ENCODE measurements at places on chromosomes 5 and 9.

DNA sequence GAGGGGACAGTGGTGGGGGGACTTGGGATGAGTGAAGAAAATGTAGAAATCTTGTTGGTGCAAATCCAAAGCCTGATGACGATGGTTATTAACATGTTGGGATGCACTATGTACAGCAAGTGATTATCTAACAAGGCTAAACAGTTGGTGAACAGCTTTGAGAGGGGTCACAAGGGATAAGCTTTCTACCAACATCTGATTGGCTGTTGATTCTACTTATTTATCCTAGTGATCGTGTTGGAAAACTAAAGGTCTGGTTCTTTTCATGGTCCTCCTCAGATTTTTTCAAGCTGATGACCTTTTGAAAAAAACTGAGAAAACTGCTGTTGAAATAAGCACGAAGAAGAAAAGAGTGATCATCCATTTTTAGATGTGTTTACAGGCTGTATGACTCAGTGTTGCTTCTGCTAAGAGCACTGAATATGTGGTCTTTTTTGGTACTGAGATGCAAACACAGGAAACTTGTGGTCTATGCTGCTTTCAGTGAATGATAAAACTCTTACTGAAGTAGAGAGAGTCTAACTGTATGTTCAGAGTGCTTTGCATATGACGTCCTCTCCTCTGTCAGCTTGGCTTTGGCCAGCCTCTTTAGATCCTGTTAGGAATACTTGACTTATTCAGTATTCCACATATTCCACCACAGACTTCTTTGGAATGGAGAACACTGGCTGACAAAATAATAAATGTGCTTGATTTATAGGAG, 174.8 kb downstream of the SLF1 start:
- peak; percentile 84 for DNase-seq

- DNase-seq = no peak
These were observed 281.7 kb upstream of the EFNA5 start for GRCh38 chr5:107952450-107952849.

GRCh38 chr9:117574099-117574498, 130.1 kb upstream of the TLR4 start:
- DNase-seq = no peak

DNA sequence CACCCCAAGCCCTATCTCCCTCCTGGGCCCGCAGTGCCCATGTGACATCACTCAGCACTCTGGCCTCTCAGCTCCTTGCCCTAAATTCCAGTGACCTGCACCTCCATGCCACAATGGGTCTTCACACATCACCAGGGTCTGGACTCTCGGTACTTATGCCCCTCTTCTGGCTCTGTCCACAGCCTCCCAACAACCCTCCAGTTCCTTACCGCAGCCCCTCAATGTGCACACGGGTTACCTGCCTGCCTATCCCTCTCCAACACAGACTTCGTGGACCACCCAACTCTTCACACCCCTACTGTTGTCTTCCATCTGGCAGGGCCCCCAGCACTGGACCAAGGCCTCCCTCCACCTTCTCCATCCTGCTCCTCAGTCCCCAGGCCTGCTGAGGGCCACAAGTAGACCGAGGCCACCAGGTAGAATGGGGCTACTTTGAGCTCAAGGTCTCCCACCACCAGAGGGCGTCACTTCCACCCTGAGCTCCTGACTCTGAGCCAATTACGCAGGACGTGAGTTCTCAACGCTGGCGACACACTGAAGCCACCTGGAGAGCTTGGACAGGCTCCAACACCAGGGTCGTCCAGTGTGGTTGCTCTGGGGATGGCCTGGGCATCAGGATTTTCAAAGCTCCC, 172.1 kb downstream of the GABBR2 start:
- DNase-seq = no peak

DNA sequence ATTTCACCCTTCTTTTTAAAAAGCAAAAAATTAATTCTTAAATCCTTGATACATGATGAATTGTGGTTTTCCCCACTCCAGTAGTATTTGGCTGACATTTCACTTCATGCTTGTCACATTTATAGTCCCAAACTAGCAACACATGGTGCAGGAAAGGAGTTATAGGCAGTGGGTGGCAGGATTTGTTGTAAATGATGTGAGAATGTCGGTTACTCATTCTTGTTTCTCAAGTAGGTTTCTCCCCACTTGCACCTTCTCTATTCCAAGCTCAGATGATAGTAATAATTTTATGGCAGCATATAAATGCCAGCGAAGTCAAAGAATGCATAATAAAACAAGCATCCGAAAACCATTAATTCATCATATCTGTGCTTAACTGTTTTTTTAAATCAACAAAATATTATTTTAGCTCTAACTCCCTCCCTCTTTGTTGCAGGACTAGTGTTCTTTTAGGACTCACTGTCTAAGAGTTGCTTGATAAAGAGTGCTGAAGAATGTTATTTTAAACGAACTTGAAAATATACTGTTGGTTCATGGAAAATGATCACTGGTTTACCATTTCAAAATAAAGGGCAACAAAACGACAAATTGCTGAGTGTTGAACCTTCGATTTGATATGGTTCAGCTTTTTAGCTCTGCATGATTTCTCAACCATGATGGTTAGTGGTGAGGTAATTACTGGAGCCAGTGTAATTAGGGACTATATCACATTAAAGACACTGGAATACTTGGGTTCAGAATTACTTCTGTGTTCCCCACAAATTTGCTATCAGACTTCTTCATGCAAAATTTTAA, 88.1 kb upstream of the ADAMTSL1 start:
- DNase-seq = peak; percentile 81

DNA sequence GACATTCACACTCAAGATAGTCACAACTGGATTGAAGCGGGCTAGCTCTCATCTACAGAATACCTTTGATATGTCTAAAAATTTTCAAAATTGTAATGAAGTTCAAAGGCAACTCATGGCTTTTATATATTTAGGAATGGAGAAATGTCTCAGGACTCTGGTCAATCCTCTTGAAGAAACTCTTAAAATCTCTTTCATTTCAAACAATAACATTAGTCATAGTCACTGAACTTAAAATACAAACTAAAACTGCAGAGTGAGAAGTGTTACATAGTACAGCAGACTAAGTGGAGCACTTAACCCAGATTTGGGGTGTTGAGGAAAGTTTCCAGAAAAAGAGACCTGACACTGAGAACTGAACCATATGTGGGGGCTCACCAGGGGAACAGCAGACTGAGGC, 20.7 kb downstream of the FANCC start:
- DNase-seq = no peak

DNA sequence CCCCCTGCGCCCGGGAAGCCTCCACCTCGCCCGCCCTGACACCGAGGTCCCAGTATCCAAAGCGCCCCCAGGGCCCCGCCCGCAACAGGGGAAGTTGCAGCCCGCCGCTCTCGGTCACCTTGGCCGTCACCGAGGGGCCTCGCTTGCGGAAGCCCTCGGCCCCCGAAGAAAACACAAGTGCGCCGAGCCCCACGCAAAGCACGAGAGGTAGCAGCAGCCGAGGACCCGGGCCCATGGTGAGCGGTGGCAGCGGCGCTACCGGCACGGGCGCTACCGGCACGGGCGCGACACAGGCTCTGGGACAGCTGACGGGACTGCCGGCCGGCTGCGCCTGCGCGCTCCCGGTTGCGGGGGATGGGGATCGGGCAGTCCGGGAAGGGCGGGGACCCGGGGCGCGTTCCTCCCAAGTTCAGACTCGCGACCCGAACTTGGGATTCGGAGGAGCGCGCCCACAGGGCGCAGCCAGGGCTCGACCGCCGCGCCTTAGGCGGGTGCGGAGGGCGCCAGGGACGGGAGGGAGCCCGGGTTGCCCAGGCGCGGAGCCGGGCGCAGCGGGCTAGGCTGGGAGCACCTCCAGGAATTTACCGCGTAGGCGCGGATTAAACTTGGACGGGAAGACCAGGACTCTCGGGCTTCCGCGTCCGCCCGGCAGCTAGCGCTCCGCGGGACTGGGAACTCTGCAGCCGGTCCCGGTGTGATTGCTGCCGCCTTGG, at the start of gene PPIC:
PPIC (minus strand) TSS at position 335 of the 713 bp plus-strand sequence; CDS start at position 235, 100 bp downstream.
- DNase-seq = peak; percentile 80

GRCh38 chr5:8577792-8578191, 708.8 kb downstream of the MTRR start:
- DNase-seq = no peak

DNA sequence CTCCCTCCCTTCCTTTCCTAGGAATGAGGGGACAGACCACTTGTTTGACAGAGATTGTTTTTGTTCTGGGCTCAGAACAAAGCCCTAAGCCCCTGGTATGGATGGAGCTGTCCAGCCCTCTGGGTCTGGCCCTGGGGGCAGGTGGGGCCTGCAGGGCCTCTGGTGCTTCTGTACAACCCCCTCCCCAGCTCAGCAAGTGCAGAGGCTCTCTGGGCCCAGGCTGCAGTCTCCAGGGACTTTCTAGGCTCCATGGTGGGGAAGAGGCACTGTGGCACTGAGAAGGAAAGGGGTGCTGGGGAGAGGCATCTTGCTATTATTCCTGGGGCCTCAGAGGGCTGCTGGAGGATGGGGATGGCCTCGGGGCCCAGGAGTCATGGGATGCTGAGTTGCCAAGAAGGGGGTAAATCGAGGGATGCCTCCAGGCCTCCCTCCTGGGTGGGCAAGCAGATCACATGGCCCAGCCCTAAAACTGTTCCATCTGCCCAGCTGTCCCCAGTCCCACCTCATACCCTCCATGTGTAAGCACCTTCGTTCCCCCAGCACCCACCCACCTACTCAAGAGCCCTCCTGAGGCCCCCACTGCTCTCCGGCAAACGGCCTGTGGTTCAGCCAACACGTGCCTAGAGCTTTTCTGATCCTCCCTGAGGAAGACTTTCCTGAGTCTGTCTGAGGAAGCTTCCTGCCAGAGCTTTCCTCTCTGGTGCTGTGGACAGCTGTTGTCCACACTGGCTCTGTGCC, 225.7 kb downstream of the CACNA1B start:
- no peak for DNase-seq

DNA sequence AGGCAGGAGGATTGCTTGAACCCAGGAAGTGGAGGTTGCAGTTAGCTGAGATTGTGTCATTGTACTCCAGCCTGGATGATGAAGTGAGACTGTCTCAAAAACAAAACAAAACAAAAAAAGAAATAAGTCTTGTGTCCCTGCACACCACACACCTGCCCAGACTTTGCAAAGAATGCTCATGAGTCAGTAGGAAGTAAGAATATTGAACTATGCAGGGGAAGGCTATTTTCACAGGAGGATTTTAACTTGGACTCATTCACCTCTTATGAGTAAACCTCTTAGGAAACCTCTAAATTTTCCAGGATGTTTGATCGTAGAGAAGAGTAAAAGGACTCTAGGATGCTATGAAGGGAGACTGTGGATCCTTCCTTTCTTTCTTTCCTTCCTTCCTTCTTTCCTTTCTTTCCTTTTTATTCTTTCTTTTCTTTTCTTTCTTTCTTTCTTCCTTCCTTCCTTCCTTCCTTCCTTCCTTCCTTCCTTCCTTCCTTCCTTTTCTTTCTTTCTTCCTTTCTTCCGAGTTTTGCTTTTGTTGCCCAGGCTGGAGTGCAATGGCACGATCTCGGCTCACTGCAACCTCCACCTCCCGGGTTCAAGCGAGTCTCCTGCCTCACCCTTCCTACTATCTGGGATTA, 96.7 kb upstream of the CLINT1 start:
- DNase-seq = no peak

DNA sequence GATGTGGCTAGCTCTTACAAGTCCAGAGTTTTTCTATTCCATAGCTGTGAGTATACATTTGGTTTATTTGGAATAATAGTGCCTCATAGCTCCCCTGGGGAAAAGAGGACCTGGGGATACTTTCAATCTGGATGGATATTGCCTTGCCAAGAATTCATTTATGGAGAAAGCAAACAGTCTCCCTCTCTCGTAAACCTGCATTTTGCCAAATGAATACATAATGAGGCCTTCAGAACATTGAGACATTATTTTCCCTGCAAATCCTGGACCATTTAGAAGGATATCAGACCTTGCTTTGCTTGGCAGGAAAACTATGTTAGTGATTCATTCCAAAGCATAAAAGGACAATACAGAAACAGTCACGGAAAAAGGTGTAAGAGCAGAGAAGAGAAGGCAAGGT, 569.6 kb upstream of the BRINP1 start:
- no peak for DNase-seq

GRCh38 chr5:145838276-145838675, 3.1 kb upstream of the PRELID2 start:
- DNase-seq = no peak

- DNase-seq = no peak
These were observed 480.8 kb upstream of the CCNG1 start for GRCh38 chr5:162956570-162956969.
